CD4-positive, CD25-positive, alpha-beta regulatory T cell (primary cell): ENCODE measurements at places on chromosomes 16 and 17. TPM values are rescaled to one million over a fixed set of nuclear protein-coding genes. Genes with fewer than 3 reads are reported as not detected.

- peaks cover 8% of the 10 kb centered on the region for H3K36me3 ChIP-seq
- H3K27ac ChIP-seq = no peak overlapping the region
- DNase-seq = no peak
- peaks cover 15% of the 10 kb centered on the region for H3K4me1 ChIP-seq
- H3K27me3 ChIP-seq = no peaks in the 10 kb centered on the region
Observed at GRCh38 chr17:57419940-57420550, 163.7 kb downstream of the MSI2 start.

DNA sequence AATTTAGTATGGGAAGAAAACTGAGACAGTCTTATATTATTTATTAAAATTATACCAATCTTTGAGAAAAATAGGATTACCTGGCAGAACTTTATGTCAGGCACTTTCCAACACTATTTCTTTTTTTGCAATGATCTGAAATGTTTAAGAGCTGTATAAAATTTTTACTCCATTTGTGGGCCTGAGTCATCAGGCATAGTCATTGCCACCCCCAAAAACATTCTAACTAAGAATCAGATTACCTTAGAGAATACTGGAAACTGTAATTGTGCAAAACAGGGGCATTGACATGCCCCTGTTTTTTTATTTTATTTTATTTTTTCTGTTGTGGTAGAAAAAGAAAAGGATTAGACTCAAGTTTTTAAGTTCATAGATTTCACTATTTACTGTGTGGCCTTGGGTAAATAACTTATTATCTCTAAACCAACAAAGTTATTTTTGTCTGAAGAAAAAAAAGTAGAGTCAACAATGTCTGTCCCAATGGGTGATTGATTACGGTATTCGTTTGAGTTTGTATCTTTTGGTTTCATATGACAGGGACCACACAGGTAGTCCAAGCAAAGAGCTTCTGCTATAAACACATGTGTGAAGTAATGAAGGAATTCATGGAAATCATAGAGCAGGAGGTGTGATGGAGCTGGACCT, 24.6 kb downstream of the VAT1L start:
- H3K27me3 ChIP-seq = no peaks in the 10 kb centered on the region
- H3K4me3 ChIP-seq = no peak overlapping the region
- no peak overlapping the region for H3K27ac ChIP-seq
- no peaks in the 10 kb centered on the region for H3K36me3 ChIP-seq
- no peaks in the 10 kb centered on the region for H3K4me1 ChIP-seq
- no peak for DNase-seq

Gene SLC5A10
- polyA plus RNA-seq = 0.05 TPM

Gene CA7
- not detected for polyA plus RNA-seq

DNA sequence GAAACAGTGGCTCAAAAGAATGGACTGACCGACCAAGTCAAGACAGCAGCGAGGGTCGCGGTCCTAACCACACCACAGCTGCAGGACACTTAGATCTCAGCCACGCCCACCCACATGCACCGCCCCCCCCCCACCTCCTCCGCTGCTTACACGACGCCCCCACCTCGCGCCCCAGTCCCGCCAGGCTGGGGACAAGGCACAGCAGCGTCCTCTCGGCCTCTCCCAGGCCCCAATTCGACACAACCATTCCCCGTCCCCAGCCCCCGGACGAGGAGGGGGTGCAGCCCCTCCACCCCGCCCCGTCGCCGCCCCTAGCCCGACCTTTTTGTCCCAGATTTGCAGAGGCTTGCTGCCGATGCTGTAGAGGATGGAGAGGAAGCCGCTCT, 477 bp downstream of the CFAP20 start:
- no peak for DNase-seq
- peaks cover 52% of the 10 kb centered on the region for H3K4me1 ChIP-seq

- DNase-seq = no peak
- H3K27me3 ChIP-seq = no peaks in the 10 kb centered on the region
- no peaks in the 10 kb centered on the region for H3K4me1 ChIP-seq
- H3K36me3 ChIP-seq = no peaks in the 10 kb centered on the region
Observed at GRCh38 chr16:54504372-54504771, 217.8 kb upstream of the IRX3 start.

Gene HOXB7
- polyA plus RNA-seq = 7.2 TPM

- peak; percentile 63 for DNase-seq
- no peak overlapping the region for H3K27ac ChIP-seq
- no peaks in the 10 kb centered on the region for H3K36me3 ChIP-seq
- peaks cover 25% of the 10 kb centered on the region for H3K4me1 ChIP-seq
- no peak overlapping the region for H3K4me3 ChIP-seq
- no peaks in the 10 kb centered on the region for H3K27me3 ChIP-seq
Observed at GRCh38 chr16:4319454-4320421, 3.9 kb downstream of the GLIS2 start.
